ENCODE measurements at places on chromosomes 16 and 17.

GRCh38 chr17:8875436-8875835 is 8.0 kb upstream of the PIK3R6 start:
- no peak for DNase-seq

DNA sequence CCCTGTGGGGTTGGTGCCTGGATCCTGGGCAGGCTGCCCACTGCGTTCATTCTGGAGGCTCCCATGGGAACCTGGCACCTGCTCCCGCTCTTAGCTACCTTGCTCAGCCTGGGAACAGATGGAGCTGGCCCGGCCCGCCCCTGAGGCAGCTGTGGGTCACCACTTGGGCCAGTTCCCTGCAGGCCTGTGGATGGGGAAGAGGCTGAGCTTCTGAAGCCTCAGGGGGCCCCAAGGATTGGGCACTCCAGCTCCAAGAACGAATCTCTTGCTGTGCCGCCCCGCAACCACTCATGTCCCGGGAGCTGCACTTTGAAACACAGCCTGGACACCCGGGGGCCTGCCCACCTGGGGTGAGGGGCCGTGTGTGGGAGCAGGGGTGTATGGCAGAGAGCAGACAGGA is 37.7 kb downstream of the BAHCC1 start:
- peak; percentile 99 for DNase-seq

DNA sequence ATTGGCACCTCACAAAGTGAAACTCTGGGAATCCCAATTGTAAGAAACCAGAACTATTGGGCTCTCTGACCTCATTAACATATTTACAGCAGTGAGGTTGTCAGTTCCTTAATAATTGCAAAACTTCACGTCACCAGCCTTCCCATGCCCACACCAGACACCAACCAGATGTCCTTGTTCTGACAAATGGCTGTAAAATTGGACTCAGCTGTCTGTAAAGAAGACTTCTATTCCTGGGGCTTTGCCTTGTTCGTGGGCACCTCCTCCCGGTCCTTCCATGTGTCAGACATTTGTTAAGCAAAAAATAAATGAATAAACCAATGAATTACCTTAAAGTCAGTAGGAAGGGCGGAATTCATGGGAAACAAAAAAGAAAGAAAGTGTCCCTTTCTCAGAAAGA is 284.3 kb upstream of the CDH11 start:
- no peak for DNase-seq

- DNase-seq, result no peak
These were observed 71.3 kb downstream of the SOX9 start for GRCh38 chr17:72191921-72192799.

DNA sequence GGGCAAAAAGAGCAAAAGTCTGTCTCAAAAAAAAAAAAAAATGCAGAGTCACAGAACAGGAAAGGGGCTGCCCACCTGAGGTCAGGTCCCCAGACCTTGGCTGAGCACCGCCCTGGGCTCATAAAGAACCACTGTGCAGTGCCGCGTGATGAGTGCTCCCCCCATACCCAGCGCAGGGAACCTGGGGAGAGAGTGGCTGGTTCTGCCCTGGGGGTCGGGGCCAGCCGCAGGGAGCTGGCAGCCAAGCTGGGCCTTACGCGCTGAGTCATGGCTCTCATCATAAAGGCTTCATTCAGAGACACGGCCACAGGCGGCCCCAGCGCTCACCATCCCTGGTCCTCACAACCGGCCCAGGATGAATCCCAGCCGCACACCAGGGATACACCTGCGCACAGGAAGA is 80.7 kb downstream of the RAB11FIP4 start:
- no peak for DNase-seq

- no peak for DNase-seq
These were observed 26.5 kb downstream of the GNPTG start for GRCh38 chr16:1378087-1378803.

DNA sequence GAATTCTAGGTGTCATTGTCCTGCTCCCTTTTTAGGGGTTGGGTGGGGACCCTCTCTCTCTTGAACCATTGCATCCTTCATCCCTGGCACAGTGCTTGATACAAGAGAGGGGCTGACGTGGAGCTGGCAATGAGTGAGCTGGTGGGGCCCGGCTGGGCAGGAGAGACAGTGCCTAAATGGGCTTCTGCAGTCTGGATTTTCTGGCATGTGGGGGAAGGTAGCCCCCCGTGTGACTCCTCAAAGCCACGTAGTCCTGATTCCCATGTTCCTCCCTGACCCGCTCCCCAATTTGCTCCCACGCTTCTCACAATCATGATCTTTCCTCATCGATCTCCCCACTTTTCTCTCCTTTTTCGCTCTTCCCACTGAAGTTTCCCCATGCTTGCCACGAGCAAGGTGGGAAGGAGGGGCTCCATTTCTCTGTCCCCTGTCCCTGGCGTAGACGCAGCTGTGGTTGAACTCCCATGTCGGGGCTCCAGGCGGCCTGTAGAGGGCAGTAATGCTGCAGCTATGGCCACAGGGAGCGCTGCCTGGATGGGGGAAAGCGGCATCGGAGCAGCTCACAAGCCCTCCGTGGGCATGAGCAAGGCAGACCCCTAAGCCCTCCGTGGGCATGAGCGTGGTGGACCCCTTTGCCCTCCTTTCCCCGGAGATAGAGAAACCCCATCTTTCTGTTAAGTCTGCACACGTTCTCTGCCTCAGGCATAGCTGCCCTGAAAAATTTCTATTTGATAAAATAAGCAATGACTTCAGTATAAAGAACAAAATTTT is 47.5 kb downstream of the HAPSTR1 start:
- DNase-seq, result peak; percentile 25

DNA sequence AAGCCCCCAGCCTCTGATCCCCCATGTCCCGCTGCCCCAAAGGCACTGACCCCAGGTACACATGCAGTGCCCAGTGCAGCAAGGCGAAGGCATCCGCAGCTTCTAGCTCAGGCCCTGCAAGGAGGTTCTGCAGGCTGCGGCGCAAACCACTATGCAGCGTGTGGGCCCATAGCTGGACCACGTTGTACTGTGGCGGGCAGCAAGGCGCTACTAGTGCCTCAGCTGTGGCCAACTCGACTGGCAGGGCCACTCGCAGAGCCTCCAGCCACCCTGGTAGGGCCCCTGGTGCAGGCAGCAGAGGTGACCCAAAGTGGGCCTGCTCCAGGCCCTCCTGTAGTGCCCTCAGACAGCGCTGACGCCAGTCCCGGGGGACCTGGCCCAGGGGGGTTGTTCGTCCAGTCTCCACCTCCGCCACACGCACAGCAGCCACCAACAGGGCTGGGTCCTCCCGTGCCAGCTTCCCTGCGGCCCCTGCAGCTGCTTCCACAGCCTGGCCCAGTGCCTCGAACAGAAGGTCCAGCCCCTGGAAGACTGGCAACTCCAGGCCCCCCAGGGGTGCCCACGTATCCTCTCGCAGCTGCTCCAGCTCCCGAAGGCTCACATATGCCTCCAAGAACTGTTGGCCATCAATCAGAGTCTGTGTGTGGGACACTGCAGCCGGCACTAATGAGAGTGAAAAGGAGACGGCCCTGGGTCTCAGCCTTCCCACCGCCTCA is 2.6 kb downstream of the EXOC3L1 start:
- DNase-seq, result peak; percentile 73

DNA sequence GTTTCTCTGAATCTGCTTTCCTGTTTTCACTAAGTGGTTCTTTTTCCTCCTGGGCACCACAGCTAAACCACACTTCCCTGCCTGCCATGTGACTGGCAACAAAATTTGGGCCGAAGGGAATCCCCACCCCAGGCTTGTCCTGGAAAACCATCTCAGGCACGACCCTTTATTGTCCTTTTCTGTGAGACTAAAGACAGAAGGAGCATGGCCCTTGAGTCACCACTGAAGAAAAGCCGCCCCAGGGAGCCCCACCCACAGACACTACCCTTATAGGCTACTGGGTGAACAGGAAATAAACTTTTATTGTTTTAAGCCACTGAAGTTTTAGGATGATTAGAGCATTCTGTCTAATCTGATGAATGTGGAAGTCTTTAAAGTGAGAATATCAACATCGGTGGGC is 88.6 kb upstream of the BRD7 start:
- DNase-seq, result no peak

- no peak for DNase-seq
These were observed 20.3 kb downstream of the NF1 start for GRCh38 chr17:31114956-31115555.

DNA sequence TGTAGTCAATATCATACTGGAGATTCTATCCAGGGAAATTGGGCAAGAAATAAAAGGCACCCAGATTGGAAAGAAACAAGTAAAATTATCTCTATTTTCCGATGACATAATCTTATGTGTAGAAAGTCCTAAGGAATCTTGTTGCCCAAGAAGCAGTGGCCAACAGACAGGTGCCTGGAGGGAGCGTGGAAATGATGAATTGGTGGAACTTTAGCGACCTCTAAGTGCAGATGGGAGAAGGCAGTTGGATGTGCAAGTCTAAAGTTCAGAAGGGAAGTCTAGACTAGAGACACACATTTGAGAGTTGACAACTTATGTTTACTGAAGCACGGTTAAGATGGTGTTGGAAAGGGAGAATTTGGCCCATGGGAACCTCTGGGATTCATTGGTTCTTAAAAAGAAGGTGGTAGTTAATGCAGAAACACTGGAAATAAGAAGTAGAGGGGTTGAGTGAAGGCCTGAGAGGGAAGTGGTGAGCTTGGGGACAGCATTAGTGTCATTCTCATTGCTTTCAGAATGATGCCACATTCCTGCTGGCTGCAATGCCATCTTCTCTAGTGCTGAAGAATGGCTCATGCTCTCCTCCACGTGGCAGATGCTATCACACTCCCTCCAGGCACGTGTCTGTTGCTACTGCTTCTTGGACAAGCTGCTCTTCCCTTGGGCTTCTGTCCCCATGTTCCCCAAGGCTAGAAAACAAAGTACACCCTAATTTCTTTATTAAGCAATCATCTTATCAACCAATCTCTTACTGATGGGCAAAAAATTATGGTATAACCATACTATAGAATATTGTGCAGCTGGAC is 24.0 kb downstream of the TAT start:
- DNase-seq, result no peak

- no peak for DNase-seq
These were observed 48.2 kb upstream of the FOXJ1 start for GRCh38 chr17:76189247-76189646.

GRCh38 chr16:86601356-86601755 is 23.0 kb downstream of the FOXL1 start:
- DNase-seq, result no peak

DNA sequence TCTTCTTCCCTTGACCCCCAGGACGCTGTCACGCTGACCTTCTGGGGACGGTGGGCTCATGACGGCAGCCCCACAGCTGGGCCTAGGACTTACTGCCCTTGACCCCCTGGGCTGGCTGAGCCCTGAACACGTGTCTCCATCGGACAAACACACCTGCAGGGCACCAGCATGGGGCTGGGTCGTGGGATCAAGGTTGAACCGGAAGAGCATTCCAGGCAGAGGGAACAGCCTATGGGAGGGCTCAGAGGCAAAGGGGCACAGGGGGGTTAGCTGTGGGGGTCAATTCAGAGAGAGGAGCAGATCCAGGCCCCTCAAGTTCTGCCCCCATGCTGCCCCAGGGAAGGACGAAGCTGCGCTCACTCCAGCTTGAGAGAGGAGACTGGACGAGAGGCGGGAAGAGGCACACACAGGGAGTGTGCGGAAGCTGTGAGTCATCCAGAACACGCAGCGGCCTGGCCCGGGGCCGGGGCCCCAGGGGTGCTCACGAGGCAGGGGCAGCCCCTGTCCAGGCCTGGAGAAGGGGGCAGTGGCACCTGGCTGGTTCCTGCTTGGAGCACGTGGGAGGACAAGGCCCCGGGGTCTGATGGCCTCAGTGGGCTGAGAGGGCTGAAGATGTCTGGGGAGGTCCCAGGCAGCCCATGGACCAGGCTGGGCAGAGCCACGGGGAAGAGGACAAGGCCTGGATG is 9.9 kb downstream of the SSTR5 start:
- DNase-seq, result no peak

DNA sequence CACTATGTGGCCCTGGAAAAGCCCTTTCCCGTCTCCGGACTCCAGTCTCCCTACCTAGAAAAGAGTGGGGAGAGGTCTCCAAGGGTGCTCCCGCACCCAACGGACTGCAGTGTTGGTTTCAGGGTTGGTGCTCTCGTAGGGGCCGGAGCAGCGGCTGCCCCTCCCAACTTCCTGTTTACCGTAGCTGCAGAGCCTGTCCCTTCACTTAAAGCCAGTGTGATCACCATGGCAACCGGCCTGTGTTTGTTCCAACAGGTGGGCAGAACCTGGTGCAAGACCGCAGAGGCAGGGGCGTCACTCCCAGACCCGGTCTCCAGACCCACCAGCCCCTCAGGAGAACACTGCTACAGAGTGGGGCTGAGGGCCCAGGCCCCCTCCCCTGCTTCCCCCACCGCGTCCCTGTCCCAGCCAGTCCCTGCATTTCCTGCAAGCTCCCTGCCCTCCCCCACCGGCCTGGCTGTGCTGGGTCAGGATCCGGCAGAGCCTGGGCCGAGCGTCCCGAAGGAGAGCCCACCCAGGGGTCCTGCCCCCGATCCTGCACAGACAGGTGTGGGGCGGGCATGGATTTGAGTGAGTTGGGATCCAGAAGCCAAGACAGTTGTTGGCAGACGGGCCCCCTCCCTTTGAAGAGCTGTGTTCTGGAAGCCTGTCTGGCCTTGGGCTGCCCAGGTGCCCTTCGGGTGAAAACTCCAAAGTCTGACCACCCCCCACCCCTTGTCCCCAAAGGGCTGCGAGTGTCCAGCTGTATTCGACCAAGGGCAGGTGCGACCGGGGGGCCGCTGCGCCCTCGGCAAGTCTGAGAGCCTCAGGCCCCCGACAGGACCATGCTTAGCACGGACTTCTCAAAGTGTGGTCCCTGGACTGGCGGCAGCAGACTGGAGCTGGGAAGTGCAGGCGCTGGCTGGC is 1.5 kb upstream of the BAIAP3 start:
- peak; percentile 97 for DNase-seq

GRCh38 chr17:63191610-63192009 is 225.6 kb downstream of the TANC2 start:
- DNase-seq, result no peak

DNA sequence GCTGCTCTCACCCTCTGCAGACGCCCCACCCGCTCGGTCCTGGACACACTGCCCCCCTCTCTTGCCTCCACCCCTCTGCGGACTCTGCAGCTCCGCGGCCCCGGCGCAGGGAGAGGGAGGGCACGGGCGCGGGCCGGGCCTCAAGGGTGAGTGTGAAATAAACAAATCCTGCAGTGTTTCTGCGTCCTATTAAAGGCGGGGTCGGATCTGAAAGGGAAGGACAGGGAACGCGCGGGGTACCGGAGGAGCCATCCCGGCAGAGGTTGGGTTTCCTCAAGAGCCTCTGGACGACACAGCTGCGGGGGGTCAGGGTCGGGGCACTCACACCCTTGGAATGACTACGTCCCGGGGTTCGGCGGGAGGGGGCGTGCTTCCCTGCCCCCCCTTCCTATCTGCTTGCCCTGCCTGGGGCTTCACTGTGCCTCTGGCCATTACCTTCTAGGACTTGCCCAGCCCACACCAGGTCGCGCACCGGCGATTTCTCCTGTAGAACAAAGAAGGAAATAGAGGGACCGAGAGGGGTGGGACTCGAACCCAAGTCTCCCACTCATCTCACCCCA is 466 bp upstream of the HSF4 start:
- DNase-seq, result peak; percentile 66

DNA sequence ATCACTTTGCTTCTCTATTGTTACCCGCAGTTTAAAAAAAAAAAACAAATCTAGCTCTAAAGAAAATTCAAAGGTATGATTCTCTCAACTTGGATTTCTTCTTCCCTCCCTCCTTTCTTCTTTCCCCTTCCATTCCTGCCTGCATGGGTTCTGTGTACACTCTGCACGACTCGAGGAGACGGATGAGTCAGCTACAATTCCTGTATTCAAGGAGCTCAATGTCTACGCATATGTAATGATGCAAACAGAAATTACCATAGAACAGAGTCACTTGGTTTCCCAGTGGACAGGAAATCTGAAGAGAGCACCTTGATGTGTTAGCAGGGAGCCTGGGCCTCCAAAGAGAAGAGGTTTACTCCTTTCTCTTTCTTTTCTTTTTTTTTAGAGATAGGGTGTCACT is 92.3 kb downstream of the VPS53 start:
- DNase-seq, result no peak

- no peak for DNase-seq
These were observed 13.7 kb downstream of the KRABD2 start for GRCh38 chr17:8362651-8363332.
